ENCODE measurements at places on chromosomes 2 and 18.

DNA sequence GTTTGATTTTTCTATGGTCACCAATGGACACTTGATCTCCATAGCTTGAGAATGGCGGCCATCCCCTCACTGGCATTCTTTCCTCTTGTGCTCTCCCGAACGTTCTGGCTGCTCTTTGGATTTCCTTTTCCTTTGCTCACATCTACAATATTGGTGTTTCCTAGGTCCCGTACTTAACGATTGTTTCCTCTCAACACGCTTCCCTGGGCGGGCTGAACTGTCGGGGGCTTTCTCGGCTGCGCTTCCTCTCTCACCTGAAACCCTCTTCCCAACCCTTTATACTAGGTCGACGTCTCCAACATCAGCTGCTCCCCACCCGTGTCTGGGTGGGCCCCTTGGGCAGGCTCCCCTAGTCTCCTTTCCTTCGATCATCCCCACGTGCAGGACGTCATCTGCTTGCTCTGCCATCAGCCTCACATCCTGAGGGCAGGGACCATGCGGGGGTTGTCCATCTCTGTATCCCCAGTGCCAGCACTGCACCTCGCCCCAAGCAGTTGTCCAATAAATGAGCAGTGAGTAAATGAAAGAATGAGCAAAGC, 634 bp upstream of the DIS3L2 start:
- no peak for DNase-seq

GRCh38 chr2:62774555-62775366, 69.2 kb downstream of the EHBP1 start:
- peak; percentile 6 for DNase-seq

- no peak for DNase-seq
Observed at GRCh38 chr2:108195133-108195439, 44.7 kb upstream of the SULT1C3 start.

DNA sequence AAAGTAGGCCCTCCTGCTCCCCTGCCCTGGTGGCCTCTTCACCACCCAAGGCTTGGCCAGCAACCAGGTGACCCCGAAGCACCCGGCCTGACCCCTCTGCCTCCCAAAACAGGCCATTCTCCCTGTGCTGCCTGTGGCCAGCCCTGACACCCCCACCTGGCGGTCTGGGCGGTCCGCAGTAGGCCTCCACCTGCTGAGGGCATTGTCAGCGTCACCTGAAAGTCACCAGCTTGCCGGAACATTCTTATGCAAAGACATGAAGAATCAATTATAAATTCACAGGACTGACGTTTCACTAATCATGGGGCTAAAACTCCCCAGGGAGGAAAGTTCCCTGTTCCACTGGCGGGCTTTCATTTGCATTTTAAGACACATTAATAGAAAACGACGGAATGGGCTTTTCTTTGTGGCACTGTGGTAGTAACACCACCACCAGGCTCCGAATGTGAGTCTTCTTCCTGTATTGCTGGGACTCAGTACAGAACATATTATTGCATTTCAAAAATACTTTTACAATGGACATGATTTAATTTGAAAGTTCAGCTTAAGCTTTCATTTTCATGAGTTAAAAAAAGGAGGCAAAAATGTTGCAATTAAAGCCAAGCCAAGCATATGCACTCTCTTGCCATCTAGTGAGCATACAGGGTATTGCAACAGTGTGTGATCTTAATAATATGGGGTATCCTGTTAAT, 57.4 kb downstream of the ADI1 start:
- DNase-seq: peak; percentile 27

DNA sequence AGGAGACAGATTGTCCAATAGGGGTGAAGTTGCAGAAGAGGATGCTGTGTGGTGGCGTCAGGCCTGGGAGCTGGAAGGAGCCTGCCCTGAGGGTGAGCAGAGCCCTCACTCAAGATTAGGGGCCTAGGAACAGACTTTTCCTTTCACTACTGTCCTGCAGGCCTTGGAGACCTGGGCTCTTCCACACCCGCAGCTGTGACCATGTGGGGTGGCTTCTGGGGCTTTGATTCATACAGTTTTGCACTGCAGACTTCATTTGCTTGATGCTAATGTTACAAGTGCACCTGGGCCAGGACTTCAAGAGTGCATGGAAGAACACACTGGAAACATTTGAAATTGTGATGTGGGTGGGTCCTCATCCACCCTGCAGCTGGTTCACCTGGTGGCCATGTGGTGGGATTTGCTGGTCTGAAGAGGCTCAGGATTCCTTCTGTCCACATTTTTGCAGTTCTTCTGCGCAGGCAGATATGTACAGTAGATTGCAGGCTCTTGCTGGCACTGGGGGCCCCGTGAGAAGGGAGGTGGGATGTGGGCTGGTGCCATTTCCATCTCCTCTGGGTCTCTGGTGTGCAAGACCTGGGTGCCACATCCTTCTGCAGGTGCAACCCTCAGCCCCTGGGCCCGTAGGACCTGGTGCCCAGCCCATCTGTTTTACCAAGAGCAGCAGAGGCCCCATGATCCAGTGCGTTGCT, 9.9 kb downstream of the GLI2 start:
- DNase-seq: no peak

DNA sequence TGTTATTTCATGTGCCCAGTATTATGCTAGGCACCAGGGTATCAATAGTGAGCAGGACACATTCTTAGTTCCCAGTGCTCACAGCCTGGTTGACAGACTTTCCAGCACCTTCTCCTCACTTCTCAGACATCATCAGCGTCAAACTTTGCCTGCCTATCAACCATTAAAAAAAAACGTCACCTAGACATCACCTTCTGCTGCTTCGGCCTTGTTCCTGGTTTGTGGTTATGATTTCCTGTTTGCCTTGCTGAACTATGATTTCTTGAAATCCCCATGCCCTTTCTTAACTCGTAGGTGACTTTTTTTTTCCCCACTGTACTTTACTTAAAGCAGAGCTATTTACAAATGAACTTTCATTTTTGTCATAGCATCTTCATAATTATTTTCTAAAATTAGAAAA, 60.4 kb upstream of the NABP1 start:
- peak; percentile 86 for DNase-seq

- no peak for DNase-seq
Observed at GRCh38 chr18:64966667-64967066, 784.1 kb upstream of the CDH7 start.

GRCh38 chr2:16225545-16225944, 285.2 kb downstream of the MYCN start:
- no peak for DNase-seq

GRCh38 chr18:38883111-38883510, 1317.5 kb upstream of the CELF4 start:
- DNase-seq: no peak

DNA sequence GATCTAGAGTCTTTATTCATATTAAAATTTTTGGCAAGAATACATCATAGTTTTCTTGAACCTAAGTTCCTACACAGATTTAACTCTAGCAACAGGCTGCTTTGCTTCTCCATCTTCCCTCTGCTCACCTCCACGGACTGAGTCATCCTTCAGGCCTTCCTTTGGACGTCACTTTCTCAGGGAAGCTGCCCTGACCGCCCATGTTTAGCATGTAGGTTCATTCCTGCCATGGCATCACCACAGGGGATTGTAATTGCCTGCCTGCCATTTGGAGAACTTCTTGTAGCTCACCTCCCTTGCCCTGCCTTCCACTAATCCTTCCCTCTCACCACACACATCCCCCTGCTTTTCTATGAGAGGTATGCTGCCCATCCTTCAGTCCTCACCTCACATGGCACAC, 43.9 kb upstream of the B3GNT2 start:
- DNase-seq: no peak

DNA sequence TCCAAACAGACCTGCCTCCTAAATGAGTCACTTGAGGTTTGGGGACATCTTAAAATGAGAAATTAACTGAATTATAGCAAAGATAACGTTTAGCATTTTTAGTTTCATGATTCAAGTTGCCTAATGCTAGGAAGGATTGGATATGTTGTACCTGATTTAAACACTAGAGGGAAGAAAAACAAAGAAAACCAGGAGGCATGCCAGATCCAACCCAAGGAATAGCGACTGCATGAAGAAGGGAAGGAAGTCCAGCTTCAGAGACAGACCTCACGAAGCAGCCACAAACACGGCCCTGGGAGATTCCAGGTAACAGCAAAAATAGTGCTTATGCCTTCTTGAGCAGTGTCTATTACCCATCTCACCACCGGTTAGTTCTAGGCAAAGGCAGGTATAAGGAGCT, 499.9 kb upstream of the SPHKAP start:
- DNase-seq: no peak

Data from CD14-positive monocyte (primary cell).